ENCODE measurements at places on chromosomes 4 and X. TPM values are rescaled to one million over a fixed set of nuclear protein-coding genes. Genes with fewer than 3 reads are reported as not detected.

DNA sequence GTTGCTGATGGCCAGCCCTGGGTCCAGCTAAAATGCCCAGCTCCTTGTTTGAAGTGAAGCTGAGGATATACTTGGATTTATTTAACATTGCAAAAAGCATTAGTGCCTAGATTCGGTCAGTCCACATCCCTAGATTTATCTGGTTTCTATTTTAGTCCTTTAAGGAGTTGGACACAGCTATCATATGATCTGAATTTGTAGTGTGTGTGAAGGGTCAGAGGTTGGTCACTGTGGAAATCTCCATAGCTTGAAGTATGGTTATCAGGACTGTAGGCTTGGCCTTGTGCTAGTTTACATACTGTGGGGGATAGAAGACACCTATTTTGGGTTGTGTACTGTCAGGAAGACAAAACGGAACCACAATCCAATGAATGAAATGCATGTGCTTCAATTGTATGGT, 28.8 kb downstream of the NLGN3 start:
- no peaks in the 10 kb centered on the region for H3K27me3 ChIP-seq
- no peak overlapping the region for H3K27ac ChIP-seq
- no peaks in the 10 kb centered on the region for H3K36me3 ChIP-seq
- DNase-seq: no peak
- no peak overlapping the region for H3K4me3 ChIP-seq

DNA sequence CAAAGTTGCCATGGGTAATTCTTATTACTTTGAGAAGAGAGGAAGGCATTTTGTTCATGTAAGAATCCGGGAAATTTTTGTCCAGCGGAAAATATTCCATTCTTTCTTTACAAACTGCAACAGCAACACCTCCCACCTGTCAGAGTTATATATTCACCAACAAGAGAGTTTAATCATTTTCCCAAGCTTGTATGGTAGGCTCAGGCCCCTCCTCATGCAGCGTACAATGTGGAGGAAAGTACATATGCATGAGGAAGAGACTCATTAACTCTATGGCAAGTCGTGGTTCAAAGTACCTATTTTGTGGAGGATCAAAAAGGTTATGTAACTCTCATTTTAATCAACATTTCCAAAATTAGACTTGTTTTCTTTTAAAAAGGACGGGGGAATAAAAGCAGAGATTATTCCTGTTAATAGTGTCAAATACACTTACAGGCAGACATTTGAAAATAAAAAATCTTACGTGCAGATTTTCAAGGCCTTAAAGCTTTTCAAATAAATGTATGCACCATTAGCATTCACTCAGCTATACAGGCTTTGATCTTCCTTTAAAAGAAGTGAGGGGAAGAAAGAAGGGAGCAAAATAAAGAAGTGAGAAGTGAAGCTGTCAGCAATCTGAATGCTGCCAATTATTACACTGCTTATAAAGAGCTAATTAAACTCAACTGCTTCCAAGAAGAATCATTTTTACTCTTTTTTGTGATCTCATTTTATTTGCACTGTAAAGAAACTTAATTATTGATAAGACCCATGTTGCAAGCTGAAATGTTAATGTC, 204.8 kb downstream of the FAT4 start:
- H3K4me1 ChIP-seq: no peaks in the 10 kb centered on the region
- H3K36me3 ChIP-seq: no peaks in the 10 kb centered on the region
- no peak overlapping the region for H3K27ac ChIP-seq
- no peaks in the 10 kb centered on the region for H3K27me3 ChIP-seq

GRCh38 chr4:53963336-53963735, 101.1 kb downstream of the CHIC2 start:
- no peaks in the 10 kb centered on the region for H3K27me3 ChIP-seq
- H3K4me1 ChIP-seq: no peaks in the 10 kb centered on the region
- no peak overlapping the region for H3K4me3 ChIP-seq
- no peaks in the 10 kb centered on the region for H3K36me3 ChIP-seq
- no peak overlapping the region for H3K27ac ChIP-seq
- DNase-seq: no peak

DNA sequence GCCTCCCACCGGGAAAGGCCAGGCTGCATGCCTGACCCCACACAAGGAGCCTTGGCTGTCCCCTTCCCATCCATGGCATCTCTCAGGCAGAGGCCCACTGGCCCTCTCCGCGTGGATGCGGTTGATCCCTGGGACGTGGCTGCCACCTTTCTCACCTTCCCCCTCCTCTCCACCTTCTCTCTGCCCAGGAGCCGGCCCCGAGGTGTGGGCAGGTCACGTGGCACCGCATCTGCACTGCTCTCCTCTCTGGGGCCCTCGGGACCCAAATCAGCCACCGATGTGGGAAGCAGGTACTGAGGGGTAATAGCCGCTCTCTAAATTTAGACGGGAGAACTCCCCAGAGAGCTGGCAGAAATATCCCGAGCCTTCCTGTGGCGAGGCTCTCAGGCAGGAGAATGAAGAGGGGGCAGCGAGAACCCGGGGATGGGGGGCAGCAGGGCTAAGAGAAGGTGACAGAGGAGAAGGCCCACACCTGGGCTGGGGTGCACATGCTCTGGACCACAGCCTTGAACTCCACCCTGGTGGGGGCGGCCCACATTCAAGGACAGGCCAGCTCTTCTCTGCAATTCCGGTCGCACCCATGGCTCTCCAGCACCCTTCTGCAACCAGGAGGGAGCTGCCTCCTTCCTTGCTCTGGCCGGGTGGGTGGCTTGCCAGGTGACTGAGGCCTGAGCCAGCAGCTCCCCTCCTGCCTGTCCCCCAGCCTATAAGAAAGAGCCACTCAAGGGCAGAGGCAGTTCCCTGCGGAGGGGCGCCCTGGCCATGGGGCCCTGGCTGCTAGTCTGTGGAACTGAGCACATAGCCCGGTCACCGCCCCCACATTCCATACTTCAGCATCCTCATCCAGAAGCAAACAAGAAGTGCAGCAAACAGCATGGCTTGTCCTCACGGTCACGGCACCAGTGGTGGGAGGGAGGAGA, 9.6 kb upstream of the DUSP9 start:
- H3K27ac ChIP-seq: no peak overlapping the region
- no peaks in the 10 kb centered on the region for H3K36me3 ChIP-seq
- H3K4me1 ChIP-seq: peaks cover 9% of the 10 kb centered on the region
- H3K4me3 ChIP-seq: no peak overlapping the region
- DNase-seq: no peak

- H3K36me3 ChIP-seq: peaks cover 15% of the 10 kb centered on the region
- no peak for DNase-seq
- H3K27ac ChIP-seq: no peak overlapping the region
- no peaks in the 10 kb centered on the region for H3K27me3 ChIP-seq
Observed at GRCh38 chr4:145773581-145774234, 93.8 kb downstream of the C4orf51 start.

GRCh38 chr4:53744446-53745160, 153.3 kb upstream of the LNX1 start:
- no peak for DNase-seq
- H3K4me1 ChIP-seq: no peaks in the 10 kb centered on the region
- no peaks in the 10 kb centered on the region for H3K36me3 ChIP-seq

DNA sequence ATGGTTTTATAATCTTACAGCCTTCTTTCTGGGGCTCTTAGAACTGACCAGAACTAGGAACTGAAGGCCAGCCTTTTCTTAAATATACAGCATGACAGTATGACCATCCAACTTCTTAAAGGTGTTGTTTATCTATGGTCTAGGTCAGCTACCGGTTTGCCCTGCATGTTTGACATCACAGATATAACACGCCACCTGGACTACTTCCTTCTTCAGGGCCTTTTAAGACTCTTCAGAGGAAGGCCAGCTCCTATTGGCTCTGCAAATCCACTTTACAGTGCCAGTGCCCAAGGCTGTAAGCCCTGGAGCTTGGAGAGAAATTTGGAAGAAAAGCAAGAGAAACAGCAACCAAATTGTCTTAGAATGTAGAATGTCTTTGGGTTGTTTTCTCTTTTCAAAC, 185.5 kb downstream of the MGST2 start:
- H3K4me3 ChIP-seq: no peak overlapping the region
- no peaks in the 10 kb centered on the region for H3K4me1 ChIP-seq
- H3K27me3 ChIP-seq: no peaks in the 10 kb centered on the region
- DNase-seq: no peak
- H3K27ac ChIP-seq: no peak overlapping the region

DNA sequence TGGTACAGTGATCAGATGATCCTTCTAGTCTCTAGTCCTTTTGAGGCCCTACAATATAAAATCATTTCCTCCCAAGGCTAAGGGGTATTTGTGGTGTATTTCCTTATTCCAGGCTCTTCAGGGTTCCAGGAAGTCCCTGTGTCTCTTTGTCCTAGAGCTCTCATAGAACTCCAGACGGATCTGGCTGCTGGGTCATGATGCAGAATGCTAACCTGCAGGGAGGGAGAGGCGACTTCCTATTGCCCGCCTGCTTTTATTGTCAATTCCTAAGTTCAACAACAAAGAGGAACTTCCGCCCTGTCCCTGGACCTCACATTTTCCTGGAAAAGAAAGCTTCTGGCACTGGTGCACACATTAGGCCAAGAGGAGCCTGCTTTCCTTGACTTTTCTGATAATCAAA, 45.9 kb upstream of the ZNF827 start:
- no peaks in the 10 kb centered on the region for H3K4me1 ChIP-seq
- H3K27ac ChIP-seq: no peak overlapping the region
- no peak for DNase-seq

DNA sequence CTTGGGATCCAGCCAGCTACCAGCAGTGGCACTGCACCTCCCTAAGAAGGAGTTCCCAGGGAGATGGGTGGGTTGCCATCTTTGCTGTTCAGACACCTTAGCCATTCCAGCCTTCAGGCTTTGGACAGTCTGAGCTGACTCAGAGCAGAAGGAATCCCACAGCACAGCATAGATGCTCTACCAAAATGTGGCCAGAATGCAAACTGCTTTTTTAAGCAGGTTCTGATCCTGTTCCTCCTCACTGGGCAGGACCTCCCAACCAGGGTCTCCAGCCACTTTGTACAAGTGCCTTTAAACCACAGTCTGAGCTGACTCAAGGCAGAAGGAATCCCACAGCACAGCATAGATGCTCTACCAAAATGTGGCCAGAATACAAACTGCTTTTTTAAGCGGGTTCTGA, 209.0 kb downstream of the NPNT start:
- H3K27me3 ChIP-seq: no peaks in the 10 kb centered on the region
- peaks cover 14% of the 10 kb centered on the region for H3K36me3 ChIP-seq
- no peak overlapping the region for H3K27ac ChIP-seq

- no peak overlapping the region for H3K4me3 ChIP-seq
- no peak overlapping the region for H3K27ac ChIP-seq
- DNase-seq: no peak
- no peaks in the 10 kb centered on the region for H3K27me3 ChIP-seq
Observed at GRCh38 chrX:45632506-45632905, 431.8 kb upstream of the DIPK2B start.

GRCh38 chr4:172851534-172851933, 317.1 kb upstream of the GALNT7 start:
- no peak for DNase-seq
- H3K4me3 ChIP-seq: no peak overlapping the region
- no peaks in the 10 kb centered on the region for H3K4me1 ChIP-seq
- no peak overlapping the region for H3K27ac ChIP-seq
- H3K27me3 ChIP-seq: no peaks in the 10 kb centered on the region

DNA sequence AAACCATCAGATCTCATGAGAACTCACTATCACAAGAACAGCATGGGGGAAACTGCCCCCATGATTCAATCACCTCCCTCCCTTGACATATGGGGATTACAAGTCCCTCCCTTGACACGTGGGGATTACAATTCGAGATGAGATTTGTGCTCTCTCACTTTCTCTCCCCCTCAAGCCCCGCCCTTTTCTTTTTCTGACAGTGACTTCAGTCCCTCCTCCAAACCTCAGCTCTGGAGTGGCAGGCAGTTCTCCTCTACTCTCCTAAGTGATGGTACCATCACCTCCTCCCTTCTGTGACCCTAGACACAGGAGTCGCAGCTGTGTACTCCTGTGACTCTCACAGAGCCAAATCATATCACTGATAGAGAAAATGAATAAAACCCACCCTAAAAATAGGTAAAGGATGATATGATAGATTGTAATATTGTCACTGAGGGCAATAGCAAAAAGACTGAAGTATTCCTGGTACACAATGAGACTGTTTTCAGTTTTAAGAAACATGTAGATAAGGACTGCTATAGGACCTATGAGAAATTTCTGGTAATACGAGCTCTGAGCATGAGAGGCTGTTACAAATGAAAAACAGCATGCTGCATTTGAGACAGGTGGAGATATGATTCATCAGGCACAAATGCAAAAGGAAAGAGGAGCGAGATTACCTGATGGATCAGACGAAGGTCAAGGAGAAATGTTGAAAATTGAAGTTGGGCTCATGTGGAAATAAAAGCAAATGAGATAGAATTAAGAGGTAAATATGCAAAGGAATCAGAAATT, 101.2 kb upstream of the CBLL2 start:
- no peaks in the 10 kb centered on the region for H3K36me3 ChIP-seq
- H3K27me3 ChIP-seq: no peaks in the 10 kb centered on the region
- H3K4me3 ChIP-seq: no peak overlapping the region
- H3K4me1 ChIP-seq: no peaks in the 10 kb centered on the region

- no peak overlapping the region for H3K27ac ChIP-seq
- no peaks in the 10 kb centered on the region for H3K36me3 ChIP-seq
- H3K4me1 ChIP-seq: no peaks in the 10 kb centered on the region
- peak; percentile 78 for DNase-seq
Observed at GRCh38 chrX:136260776-136261175, 9.6 kb upstream of the MAP7D3 start.

DNA sequence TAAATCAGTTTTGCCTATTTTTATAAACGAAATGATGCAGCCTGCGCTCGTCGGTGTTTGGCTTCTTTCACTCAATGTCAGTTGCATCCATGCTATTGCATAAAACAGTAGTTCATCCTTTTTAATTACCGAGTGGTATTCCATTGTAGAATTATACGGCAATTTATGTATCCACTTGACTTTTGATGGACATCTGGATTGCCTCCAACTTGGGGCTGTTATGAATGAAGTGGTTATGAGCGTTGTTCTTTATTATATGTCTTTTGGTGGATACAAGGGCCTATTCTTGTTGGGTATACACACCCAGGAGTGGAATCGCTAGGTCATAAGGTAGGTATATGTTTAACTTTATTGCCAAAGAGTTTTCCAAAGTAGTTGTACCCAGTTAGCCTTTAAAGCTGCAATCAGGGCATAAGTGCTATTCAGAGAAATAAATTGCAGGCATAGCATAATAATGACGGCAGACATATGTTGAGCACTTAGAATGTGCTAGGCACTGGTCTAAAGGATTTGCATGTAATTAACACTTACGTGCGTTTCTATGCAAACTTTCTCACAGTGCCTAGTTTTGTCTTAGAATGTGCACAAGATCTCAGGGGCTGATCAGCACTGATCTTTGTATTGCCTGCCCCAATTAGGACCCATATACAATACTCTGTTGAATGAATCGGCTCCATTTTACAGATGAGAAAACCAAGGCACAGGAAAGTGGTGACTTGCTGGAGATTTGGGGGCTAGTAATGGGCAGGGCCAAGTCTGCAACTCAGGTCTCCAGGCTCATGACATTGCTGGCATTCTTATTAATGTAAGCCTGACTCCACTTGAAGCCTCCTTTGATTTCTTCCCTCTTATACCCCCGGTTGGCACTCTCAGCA, 407.0 kb downstream of the BCOR start:
- no peaks in the 10 kb centered on the region for H3K4me1 ChIP-seq
- DNase-seq: no peak
- H3K4me3 ChIP-seq: no peak overlapping the region
- peaks cover 3% of the 10 kb centered on the region for H3K27me3 ChIP-seq

The CTAG2 gene
- total RNA-seq: not detected

The NAP1L2 gene
- 0.46 TPM for total RNA-seq

The TMEM150C gene
- 10.4 TPM for total RNA-seq

The SASH3 gene
- 12.0 TPM for total RNA-seq

The UNC5C gene
- total RNA-seq: 6.9 TPM

The PRSS12 gene
- 55.0 TPM for total RNA-seq

The HTR2C gene
- 0.23 TPM for total RNA-seq

Data from lung (tissue), 17 donors.